Aorta (tissue), 5 donors: ENCODE measurements at places on chromosomes 4 and X. TPM values are rescaled to one million over a fixed set of nuclear protein-coding genes. Genes with fewer than 3 reads are reported as not detected.

PRRG1 gene
- 2.5 TPM for polyA plus RNA-seq

WDR17 gene
- polyA plus RNA-seq, result 2.7 TPM

TCP11X2 gene
- polyA plus RNA-seq, result not detected

RASL11B gene
- polyA plus RNA-seq, result 12.3 TPM

ADRA2C gene
- 9.6 TPM for polyA plus RNA-seq
